ENCODE measurements at places on chromosomes 2 and 18.

GRCh38 chr2:231433990-231434389, 30.3 kb downstream of the NCL start:
- DNase-seq: no peak

GRCh38 chr18:74396171-74397169, 60.6 kb downstream of the DIPK1C start:
- no peak for DNase-seq

GRCh38 chr2:181140414-181140813, 160.0 kb downstream of the UBE2E3 start:
- DNase-seq: no peak

- no peak for DNase-seq
Measured at GRCh38 chr2:118806797-118807667, 40.4 kb downstream of the EN1 start.

DNA sequence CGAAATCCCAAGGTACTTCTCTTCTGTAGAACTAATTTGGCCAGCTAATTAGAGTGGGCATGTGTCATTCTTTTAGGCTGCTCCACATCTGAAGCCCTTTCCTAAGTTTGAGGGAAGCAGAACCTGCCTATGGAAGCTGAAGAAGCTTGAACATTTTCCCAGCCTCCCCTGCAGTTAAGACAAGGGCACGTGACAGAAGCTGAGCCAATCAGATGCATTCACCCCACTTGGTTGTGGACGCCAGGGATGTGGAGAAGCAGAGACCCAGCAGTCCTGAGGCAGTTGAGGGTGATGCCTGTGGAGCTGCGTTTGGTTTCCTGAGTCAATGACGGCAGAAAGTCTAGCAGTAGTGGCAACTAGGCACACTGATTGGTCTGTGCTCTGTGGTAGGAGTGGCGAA, 26.1 kb upstream of the CERS6 start:
- no peak for DNase-seq

DNA sequence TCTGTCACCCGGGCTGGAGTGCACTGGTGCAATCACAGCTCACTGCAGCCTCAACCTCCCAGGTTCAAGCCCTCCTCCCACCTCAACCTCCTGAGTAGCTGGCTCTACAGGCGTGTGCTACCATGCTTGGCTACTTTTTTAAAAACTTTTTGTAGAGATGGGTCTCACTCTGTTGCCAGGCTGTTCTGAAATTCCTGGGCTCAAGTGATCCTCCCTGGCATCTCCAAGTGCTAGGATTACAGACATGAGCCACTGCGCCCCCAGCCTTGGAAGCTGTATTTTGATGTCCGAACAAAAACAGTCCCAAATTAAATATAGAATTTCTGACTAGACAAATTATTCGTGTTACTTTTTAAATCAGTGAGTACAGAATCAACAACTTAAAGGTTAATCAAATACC, 97.4 kb downstream of the ZNF516 start:
- DNase-seq: no peak

- no peak for DNase-seq
Measured at GRCh38 chr18:32884543-32884942, 111.7 kb upstream of the KLHL14 start.

- no peak for DNase-seq
Measured at GRCh38 chr2:163698857-163699256, 37.0 kb downstream of the FIGN start.

GRCh38 chr2:234444242-234444730, 52.6 kb downstream of the ARL4C start:
- DNase-seq: no peak

- DNase-seq: no peak
Measured at GRCh38 chr2:101832114-101832513, 134.6 kb downstream of the MAP4K4 start.

DNA sequence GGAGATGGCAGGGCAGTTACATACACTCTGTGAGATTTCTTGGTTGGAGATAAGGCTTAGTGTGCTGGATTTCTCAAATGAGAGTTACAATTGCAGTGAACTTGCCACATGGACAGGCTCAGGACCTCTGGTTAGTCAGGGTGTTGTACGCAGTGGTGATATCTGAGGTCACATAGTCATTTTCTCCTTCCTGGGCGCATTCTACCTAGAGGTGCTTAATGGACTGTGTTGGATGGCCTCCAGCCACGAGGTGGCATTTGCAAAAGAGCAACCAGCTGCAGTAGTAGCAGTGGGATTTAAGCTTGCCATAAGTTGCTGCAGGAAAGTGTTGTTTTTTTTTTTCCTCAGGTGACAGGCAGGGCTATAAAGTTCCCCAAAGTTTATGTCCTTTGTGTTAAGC, 173.8 kb upstream of the TMEM200C start:
- DNase-seq: no peak

DNA sequence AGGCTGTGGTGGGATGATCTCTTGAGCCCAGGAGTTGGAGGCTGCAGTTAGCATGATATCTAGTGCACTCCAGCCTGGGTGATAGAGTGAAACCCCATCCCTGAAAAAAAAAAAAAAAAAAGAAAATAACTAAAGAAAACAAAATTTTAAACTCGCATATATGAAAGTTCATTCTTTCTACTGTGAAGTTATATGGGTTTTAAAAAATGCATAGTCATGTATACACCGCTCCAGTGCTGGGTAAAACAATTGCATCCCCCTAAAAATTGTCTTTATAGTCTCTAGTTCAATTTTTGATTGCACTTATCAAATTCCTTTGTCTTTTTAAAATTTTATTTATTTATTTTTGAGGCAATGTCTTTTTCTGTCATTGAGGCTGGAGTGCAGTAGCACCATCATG, 65.0 kb upstream of the ACYP2 start:
- DNase-seq: no peak

GRCh38 chr2:229169751-229170150, 101.3 kb downstream of the PID1 start:
- DNase-seq: no peak
